Activated T-cell treated with anti-CD3 and anti-CD28 coated beads for 1 hour (primary cell): ENCODE measurements at places on chromosomes 3 and 15.

- DNase-seq: no peak
Observed at GRCh38 chr3:193853511-193854219, 260.7 kb downstream of the OPA1 start.

- no peak for DNase-seq
Observed at GRCh38 chr3:114582929-114583328, 289.1 kb downstream of the TIGIT start.

GRCh38 chr15:64348455-64348854 is 7.5 kb downstream of the CSNK1G1 start:
- DNase-seq: no peak

- DNase-seq: no peak
Observed at GRCh38 chr3:65827076-65827475, 211.6 kb downstream of the MAGI1 start.

DNA sequence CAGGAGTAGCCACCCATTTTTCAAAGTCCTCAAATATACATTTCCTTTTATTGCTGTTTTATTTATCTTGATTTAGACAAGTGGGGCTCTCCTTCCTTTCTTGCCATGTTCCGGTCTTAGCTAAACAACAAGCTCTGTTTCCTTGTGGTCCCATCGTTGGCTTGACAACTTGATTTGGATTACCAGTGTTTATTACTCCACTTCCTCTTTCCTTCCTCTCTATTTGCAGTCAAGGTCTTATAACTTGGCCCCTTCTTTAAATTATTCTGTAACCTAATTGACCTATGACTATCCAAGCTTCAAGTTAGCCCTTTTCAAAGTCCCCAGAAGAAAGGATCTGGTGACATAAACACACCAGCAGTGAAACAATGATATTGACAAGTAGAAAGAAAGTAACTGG is 130.6 kb upstream of the STT3B start:
- no peak for DNase-seq

- no peak for DNase-seq
Observed at GRCh38 chr3:57154470-57155309, 10.5 kb downstream of the IL17RD start.

- no peak for DNase-seq
Observed at GRCh38 chr15:67019884-67020520, 45.4 kb upstream of the SMAD3 start.

- no peak for DNase-seq
Observed at GRCh38 chr15:56981160-56981559, 62.7 kb downstream of the TCF12 start.

GRCh38 chr15:74605795-74606150 is 9.9 kb upstream of the CLK3 start:
- no peak for DNase-seq

- DNase-seq: no peak
Observed at GRCh38 chr3:85068911-85069310, 110.1 kb downstream of the CADM2 start.
